CD4-positive, alpha-beta T cell treated with Interleukin-6 at 100 ng/mL for 8 hours (primary cell): ENCODE measurements at places on chromosomes 13 and 19.

GRCh38 chr13:91596842-91597241, 198.4 kb downstream of the GPC5 start:
- DNase-seq: no peak

- no peak for DNase-seq
These were observed 20.2 kb downstream of the AP1M1 start for GRCh38 chr19:16217716-16218451.

DNA sequence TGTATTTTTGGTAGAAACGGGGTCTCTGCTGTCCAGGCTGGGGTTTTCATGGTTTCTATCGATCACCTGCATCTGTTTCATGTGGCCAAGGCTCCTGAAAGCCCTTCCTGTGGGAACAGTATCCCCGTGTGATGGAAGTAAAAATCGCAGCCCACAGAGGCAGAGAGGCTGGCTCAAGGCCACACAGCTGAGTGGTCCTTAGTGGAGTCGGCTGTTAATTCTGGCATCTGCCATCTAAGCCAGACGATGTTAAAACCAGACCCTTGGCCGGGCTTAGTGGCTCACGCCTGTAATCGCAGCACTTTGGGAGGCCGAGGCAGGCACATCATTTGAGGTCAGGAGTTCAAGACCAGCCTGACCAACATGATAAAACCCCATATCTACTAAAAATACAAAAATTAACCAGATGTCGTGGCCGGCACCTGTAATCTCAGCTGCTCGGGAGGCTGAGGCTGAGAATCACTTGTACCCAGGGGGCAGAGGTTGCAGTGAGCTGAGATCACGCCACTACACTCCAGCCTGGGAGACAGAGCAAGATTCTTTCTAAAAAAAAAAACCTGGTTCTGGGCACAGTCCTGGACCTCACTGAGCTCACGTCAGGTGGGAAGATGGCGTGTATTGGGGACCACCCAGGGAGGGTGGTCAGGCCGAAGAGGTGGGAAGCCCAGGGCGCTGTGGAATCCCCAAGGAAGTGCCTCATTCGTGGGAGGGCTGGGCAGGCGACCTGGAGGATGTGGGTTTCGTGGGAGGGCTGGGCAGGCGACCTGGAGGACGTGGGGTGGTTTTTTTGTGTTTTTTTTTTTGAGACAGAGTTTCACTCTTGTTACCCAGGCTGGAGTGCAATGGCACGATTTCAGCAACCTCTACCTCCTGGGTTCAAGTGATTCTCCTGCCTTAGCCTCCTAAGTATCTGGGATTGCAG, 18.5 kb upstream of the MISP start:
- no peak for DNase-seq

- DNase-seq: no peak
These were observed 55.2 kb upstream of the UQCRFS1 start for GRCh38 chr19:29268103-29268502.
